Stimulated activated CD8-positive, alpha-beta memory T cell treated with anti-CD3 and anti-CD28 coated beads, Interleukin-15, amount 100 ng/mL, for 24 hours (primary cell): ENCODE measurements at places on chromosomes 4 and X.

DNA sequence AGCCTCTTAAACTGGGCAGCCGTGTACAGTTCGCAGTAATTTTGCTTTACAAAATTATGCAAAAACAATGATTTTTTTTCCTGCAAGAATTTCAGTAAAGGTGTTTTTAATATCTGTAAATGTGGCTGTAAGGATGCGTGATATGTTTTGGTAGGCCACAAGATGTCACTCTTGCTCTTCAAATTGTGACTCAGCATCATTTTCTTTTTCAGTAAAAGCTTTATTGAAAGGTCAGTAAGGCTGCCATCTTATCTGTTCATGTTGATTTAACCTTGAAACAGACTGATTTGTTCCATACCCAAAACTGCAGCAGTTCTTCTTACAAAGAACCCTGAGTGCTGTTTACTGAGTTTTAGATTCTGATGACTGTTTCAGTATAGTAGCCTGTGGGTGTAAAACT lies 39.9 kb downstream of the TXLNG start:
- DNase-seq, result no peak

DNA sequence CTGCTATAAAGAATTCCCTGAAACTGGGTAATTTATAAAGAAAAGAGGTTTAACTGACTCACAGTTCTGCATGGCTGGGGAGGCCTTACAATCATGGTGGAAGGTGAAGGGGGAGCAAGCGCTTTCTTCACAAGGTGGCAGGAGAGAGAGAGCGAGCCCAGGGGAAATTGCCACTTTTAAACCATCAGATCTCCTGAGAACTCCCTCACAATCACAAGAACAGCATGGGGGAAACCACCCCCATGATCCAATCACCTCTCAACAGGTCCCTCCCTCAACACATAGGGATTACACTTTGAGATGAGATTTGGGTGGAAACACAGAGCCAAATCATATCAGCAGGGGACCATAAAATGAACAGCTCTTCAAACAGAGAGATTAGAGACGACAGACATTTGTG lies 198.6 kb downstream of the MAGEB5 start:
- no peak for DNase-seq

DNA sequence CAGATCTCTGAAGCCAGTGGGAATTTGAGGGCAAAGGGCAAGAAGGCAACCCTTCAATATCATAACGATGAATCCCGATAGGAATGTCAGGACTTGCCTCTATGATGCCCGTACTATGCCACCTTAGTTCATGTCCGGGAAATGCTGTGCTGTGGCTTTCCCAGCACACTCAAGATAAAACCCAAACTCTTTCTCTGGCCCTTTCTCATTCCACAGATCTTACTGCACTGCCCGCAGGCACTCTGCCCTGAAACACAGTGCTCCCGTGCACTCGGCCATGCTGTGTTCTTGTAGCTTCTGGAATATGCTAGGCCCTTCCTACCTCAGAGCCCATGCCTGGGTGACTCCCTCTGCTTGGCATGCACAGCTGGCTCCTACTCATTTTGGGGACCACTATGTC lies 26.3 kb downstream of the SORCS2 start:
- no peak for DNase-seq

DNA sequence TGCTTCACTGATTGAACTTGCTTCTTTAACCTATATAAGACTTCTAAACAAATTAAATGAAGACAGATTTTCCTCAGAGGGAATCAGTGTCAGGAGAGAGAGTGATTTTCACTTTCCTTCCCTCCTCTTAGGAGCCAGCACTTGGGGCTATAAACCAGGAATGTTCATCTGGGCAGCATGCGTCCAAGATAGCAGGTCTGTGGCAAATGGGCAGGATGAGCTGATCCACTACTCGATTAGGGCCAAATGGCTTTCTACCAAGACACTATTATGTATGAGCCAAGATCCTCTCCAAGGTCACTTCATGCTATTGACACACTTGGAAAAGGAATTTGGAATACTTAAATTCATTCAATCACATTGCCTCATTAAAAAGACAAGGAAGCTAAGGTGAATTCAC lies 203.9 kb upstream of the GRID2 start:
- no peak for DNase-seq

- no peak for DNase-seq
Observed at GRCh38 chr4:109327641-109328040, 25.2 kb upstream of the COL25A1 start.

GRCh38 chr4:86564795-86565194 lies 29.3 kb upstream of the PTPN13 start:
- no peak for DNase-seq

- DNase-seq, result no peak
Observed at GRCh38 chr4:173121076-173121561, 47.5 kb upstream of the GALNT7 start.

- DNase-seq, result no peak
Observed at GRCh38 chr4:139801895-139802294, 136.3 kb downstream of the MGST2 start.

DNA sequence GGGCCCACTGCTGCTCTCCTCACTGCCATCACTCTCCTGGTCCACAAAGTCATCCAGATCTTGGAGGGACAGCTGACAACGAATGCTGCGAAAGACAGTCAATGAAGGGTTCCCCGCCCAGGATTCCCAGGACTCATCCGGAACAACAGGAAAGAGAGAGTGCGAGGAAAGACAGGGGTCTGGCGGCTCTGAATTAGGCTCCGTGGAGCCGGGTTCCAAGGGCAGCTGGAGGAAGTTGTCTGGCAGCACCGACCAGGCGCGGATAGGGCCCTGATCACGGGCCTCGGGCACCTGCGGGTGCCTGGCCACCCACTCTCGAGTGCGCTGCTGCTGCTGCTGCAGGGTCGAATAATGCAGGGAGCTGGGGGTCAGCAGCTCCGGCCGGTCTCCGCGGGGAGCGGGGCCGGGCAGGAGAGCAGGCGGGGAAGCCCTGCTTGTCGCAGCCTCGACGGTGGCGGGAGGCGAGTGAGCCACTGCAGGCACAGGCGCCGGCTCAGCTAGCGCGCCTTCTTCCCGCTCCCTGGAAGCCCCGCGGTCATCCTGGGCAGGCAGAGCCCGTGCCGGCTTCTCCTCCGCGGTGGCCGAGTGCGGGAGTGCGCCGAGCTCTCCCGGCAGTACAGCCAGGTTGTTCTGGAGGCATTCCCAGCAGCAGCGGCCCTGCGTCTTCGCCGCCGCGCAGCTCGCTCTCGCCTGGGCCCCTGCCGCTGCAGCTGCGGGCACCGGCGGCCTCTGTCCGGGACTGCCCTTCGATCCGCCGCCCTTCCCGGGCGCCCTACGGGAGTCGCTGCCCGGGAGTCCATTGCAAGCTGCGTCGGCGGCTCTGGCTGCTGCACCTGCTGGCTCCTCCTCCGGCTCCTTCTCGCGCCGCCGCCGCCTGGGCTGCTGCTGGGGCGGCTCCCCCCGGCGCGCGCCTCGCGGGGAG lies 1.1 kb downstream of the SOWAHB start:
- DNase-seq, result no peak

GRCh38 chr4:86500527-86500926 lies 93.6 kb upstream of the PTPN13 start:
- DNase-seq, result no peak

- no peak for DNase-seq
Observed at GRCh38 chr4:124947622-124948265, 235.2 kb upstream of the ANKRD50 start.

GRCh38 chr4:149857446-149857845 lies 41.8 kb upstream of the IQCM start:
- DNase-seq, result no peak

DNA sequence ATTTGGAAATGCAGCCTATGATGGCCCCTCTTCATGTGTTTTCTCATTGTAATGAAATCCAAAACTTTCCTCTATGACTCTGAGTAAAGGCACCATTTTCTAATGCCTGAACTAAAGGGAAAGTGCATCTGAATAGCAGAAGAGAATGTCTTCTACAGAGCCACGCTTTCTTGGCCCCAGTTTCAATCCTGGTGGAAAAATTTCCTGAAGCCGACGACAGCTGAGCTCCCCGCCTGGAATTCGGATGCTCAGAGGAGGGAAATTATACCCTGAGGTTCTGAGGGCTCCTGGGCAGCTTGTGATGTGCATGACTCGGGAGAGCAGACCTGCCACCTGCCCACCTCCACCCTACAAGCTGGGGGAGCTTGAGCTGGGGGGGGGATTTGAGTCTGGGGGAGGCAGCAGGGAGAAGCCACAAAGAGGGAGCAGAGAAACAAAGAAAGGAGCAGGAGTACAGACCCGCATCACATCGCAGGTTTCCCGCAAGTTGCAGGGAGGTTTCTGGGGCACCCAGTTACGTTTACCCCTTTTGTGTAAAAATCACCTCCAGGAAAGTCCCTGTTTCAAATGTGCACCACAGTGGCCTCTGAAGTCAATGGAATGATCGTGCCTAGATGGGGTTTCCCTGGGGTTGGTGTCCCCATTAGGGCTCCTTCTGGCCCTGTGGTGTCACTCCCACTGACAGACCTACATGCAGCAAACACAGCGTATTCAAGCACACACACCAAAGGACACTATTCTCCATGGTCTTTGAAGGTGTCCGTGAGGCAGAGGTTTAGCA lies 145.6 kb upstream of the RBPJ start:
- DNase-seq, result no peak

GRCh38 chrX:150872773-150873336 lies 25.6 kb downstream of the CD99L2 start:
- DNase-seq, result no peak

DNA sequence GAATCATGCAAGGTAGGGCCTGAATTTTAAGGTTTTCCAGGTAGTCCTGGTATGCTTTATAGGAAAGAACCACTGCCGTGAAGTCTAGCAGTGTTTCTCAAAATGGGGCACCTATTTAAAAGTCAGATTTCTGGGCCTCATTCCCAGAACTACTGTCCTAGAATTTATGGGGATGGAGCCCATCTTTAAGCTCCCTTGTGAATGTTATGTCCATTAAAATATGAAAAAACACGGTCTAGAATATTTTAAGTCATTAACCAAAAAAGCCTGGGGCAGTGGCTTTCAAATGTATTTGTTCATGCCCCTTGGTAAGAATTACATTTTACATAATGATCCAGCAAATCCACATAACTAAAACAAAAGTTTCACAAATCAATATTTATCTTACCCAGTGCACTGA lies 35.4 kb downstream of the GK start:
- DNase-seq, result no peak

GRCh38 chr4:10183462-10183861 lies 66.9 kb upstream of the WDR1 start:
- no peak for DNase-seq

DNA sequence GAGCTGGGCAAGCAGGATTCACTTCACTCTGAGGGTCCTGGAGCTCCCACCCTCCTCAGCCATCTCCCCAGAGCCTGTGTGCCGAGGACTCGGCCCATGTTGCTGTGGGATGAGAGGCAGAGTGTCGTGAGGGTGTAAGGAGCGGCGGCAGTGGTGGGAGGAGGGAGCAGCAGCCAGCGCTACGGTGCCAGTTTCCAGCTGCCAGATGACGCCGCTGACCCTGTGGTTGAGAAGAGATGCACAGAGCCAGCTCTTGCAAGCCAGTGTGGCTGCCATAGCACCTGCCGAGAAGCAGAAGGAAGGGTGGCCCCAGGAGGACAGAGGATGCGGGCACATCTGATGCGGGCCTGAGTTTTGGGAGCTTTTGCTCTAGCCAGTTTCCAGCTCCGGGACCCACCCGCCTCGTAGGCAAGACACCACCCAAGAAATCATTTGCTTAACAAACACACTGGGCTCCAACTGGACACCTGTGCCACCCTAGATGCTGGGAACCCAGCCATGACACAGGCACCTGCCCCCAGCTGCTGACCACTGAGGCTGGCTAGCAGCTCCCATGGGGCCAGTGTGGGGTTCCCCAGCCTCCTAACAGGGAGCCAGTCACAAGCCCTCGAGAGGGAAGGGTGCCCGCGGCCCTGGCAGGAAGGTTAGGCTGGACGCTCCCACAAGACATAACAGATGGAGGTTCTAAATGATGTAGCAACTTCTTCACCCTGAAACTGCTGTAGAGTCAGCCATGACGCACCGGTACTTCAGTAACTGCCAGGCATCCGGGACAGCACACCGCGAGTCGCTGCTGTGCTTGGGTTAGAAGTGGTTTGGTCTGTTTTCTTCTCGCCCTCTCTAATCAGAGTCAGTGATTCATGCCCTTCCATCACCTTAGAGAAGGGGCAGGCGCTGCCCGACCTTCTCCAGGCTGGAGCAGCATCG lies 8.9 kb downstream of the MSANTD1 start:
- DNase-seq, result no peak

DNA sequence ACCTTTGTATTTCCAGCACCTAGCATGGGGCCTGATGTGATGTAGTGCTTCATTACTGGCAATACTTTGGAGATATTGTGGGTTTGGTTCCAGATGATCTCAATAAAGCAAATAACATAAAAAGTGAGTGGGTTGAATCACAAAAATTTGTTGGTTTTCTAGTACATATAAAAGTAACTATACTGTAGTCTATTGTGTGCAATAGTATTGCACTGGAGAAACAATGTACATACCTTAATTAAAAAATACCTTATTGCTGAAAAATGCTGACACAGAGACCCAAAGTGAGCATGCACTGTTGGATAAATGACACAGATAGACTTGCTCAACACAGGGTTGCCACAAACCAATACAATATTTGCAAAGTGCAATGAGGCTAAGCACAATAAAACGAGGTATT lies 17.7 kb upstream of the MGST2 start:
- no peak for DNase-seq

GRCh38 chrX:38923451-38923969 lies 122.3 kb downstream of the MID1IP1 start:
- DNase-seq, result no peak

DNA sequence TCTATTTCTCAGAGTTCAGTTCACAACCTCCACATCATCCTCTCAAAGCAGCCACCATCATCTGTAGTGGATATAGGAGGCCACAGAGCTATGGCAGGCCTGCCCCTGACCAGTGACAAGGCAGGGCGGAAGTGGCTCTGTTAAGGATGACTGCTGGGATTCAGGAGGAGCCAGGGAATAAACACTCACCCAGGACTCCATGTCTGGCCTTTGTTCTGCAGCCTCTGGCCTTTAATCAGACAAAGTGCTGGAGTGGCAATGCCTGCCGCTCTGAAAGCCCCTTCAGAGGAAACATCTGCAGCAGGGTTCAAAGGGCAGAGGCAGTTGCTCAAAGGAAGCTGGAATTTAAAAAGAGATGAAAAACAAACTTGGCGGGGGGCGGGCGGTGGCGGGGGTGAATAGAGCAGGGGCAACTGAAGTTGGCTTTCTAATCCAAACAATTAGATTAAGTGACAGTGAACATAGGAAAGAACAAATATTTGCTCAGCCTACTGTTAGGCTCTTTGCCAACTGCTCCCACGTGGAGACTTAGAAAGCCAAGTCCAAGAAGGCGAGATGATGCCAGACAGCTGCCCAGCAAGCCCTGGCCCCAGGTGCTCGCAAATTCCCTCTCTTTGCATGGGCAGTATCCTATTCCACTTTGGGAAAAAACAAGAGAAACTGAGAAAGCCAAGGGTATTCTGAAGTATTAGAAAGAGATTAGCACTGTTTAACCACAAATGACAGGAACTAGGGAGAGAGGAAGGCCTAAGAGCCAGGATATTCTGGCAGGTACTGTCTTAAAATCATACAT lies 5.5 kb downstream of the MPP1 start:
- no peak for DNase-seq

- no peak for DNase-seq
Observed at GRCh38 chr4:184762100-184762499, 28.2 kb upstream of the CENPU start.
